Stimulated activated CD4-positive, alpha-beta T cell treated with anti-CD3 and anti-CD28 coated beads, TNF-alpha, amount 100 ng/mL, for 4 hours (primary cell): ENCODE measurements at places on chromosomes 7 and 10.

GRCh38 chr10:627032-627992, 62.2 kb downstream of the DIP2C start:
- DNase-seq: no peak

GRCh38 chr7:28354601-28355402, 57.5 kb upstream of the CREB5 start:
- no peak for DNase-seq

DNA sequence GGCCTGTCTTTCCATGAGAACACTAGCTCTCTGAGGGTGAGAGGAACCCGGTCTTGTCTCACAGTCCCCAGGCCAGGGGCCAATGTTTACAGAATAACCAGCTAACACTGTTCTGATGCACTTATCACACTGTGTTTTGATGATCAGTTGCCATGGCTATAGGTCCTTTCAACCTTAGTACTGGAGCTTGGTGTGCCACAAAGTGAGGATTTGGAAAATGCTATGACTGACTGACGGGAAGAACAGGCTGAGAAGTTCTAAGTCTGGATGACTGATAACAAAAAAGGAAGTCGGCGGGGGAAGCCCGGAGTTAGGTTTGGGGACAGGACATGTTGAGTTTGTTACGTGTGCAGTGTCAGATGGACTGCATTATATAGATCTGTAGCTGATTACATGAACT, 141.8 kb downstream of the CTTNBP2 start:
- no peak for DNase-seq

GRCh38 chr10:52653263-52653909, 119.2 kb downstream of the MBL2 start:
- no peak for DNase-seq

- no peak for DNase-seq
Measured at GRCh38 chr10:108791794-108792474, 1131.4 kb downstream of the XPNPEP1 start.

- no peak for DNase-seq
Measured at GRCh38 chr10:132906106-132906505, 36.3 kb downstream of the CFAP46 start.

DNA sequence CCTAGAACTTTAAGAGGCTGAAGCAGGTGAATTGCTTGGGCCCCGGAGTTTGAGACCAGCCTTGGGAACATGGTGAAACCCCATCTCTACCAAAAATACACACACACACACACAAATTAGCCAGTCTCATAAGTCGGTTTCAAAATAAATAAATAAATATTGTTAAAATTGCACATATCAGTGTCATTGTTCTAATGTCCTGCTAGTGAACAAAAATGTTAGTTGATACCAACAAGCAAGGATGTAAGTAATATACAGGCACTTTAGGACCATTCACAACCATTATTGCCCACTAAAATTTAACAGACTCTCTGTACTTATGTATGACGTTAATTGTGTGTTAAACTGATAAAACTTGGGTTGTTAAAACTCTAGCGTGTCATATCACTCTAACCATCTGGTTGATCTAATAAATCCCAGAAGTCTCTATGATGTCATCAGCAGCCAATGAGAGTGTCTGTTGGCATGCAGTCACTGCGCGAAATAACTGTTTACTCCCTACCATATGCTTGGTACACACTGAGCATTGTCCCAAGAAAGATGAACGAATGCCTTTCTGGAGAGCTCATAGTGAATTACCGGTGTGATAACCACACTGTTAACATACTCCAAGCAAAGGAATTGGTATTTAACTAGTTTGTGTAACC, 30.4 kb upstream of the OTUD1 start:
- DNase-seq: no peak

GRCh38 chr10:122497241-122497640, 35.9 kb downstream of the HTRA1 start:
- no peak for DNase-seq

DNA sequence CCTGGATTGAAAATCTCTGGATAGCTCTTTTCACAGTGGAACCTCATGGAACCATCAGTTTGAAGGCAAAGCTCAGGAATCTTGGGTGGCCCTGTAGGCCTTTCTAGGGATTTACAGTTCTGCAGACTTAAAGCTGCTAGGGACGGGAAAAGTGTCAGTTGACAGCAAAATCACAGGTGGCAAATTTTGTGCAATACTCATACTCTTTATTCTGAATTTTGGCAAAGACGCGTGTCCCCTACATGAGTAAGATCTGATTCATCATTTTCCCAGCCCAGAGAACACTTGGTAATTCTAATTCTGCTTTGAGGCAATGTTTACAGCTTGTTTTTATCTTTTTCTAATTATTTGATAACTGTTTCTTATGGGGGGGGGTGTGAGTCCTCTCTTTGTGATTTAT, 3.6 kb downstream of the LRRC17 start:
- no peak for DNase-seq

DNA sequence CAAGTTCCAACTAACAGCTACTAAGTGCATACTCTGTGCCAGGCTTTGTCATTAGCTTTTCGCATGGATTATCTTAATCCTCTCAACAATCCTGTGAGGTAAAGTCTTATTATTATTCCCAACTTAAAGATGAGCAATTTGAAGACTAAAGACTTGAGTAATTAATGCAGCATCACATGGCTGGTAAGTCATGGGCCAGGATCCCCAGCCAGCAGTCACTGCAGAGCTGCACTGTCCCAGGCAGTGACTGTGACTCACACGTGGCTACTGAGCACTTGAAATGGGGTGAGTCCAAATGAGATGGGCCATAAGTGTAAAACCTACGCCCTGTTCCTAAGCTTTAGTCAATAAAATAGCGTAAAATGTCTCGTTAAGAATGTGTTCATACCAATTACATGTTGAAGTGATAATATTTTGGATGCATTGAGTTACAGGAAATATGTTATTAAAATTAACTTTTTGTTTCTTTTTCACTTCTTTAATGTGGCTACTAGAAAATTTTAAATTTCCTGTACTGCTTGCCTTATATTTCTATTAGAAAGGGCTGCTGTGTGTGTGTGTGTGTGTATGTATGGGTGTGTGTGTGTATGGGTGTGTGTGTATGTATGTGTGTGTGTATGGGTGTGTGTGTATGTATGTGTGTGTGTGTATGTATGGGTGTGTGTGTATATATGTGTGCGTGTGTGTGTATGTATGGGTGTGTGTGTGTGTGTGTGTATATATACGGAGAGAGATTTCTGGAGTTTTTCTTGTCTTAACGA, 756.3 kb downstream of the AUTS2 start:
- DNase-seq: no peak

GRCh38 chr10:125149036-125149679, 11.2 kb downstream of the CTBP2 start:
- DNase-seq: no peak

DNA sequence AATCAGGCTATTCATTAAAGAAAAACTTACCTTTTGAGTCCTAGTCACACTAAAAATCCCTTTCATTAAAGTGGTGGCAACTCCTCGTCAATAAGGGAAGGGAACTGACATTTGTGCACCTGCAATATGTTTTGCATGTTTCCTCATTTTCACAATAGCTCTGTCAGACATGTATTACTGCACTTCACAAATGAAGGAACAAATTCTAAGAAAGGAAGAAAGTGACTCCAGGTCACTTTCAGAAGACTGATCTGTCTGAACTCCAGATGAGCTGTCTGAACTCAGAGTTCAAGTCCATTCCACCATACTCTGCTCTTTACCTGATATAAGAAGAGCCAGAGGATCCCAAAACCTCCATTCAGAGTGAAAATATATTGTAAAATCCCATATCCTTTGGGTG, 50.3 kb upstream of the GSAP start:
- DNase-seq: no peak

DNA sequence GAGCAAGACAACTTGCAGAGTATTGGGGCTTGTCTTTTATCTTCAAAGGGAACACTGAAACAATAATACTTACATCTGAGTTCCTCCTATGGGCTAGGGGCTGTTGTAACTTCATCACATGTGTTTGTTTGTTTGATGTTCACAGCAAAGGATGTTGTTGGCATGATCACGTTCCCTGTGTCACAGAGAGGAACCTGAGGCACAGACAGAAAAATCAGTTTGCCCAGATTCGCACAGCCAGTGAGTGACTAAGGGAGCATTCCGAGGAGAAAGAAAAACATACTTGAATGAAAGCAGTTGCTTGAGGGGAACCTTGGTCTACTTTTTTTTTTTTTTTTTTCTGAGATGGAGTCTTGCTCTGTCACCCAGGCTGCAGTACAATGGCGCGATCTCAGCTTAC, 87.2 kb upstream of the PFKP start:
- no peak for DNase-seq

DNA sequence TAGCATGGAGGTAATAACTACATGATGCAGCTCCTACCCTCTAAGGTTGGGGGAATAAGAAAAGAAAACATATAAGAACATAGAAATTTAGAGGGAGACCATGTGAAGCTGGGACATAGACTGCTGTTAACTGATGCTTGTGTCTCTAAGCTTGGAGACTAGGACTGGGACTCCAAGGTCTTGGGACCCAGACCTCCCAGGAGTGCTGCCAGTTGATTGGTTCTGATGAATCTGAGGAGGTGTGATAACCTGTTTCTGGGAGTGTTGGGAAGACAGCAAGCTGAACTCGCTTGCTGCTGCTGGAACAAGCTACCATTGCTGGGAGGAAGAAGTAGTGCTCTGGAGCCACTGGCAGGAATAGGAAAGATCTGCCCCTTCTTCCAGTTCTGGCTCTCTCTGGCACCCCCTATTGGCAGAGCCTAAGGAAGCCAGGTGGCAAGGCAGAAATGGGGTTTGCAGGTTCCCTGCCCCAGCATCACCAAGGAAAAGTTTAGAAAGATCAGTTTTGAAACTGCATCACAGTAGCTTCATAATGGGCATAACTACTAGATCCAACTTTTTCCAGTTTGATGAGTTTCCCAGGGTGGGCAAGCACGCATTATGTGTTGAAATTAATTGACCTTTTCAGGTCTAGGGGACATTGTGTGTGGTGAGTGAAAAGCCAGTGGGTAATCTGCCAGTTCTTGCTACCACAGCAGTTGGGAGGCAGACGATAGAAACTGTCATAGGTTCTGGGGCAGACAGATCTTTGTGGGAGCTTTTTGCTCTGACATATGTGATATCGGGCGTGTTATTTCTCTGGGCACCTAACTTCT, 140.7 kb downstream of the SND1 start:
- DNase-seq: no peak

- no peak for DNase-seq
Measured at GRCh38 chr7:77753173-77753572, 45.1 kb downstream of the TMEM60 start.

- DNase-seq: no peak
Measured at GRCh38 chr7:123241809-123242208, 42.0 kb upstream of the SLC13A1 start.

- DNase-seq: no peak
Measured at GRCh38 chr10:63522277-63522687, 1.1 kb downstream of the REEP3 start.

DNA sequence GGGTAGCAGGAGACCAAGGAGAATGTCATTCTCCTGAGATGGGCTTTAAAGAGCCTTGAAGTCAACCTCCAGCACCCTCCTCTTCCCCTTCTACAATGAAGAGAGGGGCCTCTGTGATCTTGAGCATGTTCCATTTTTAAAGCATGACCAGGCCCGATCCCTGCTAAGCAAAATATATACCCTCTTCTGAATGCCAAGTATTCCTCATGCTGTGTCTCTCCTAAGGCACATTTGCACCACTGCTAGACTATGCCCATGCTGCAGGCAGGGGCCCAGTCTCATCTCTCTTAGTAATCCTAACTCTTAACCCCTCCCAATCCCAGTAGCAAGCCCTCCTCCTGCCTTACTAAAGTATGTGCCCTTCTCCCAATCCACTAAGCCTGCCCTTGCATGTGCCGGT, 18.4 kb downstream of the SORBS1 start:
- no peak for DNase-seq

DNA sequence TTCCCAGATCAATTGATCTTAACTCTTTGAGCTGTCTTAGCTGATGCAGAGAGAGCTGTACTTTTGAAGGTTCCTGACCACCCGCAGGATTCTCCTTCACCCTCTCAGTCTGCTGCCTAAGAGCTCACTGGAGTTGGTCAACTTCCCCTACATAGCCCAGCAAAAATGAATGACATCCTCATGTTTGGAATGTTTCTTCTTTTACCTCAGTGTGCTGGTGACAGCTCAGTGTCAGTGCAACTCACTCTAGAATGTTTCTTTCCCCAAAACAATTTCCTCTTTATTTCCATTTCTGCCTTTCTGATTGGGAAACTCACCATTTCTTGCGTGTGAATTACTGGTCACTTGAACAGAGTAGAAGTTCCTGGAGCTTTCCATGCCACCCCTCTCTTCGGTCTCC, 48.7 kb downstream of the LSMEM1 start:
- DNase-seq: no peak

DNA sequence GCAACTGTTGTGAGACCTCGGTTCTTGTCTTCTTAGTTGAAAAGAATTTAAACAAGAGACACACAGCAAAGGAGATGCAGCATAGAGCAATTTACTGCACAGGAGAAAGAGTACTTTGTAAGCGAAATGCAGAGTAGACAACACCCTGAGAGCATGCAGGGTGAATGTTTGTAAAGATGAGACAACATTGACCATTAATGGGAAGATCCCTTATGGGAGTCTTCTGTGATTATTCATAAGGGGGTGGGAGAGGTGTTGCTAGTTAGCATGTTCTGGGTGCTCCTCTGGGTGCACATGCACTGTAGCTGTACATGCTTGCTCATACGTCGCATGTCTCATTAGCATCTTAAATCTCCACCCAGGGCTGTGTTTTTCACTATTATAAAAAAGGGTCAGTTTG, 62.3 kb downstream of the CLRN3 start:
- DNase-seq: no peak

GRCh38 chr10:26773633-26774032, 76.1 kb downstream of the PDSS1 start:
- DNase-seq: no peak

DNA sequence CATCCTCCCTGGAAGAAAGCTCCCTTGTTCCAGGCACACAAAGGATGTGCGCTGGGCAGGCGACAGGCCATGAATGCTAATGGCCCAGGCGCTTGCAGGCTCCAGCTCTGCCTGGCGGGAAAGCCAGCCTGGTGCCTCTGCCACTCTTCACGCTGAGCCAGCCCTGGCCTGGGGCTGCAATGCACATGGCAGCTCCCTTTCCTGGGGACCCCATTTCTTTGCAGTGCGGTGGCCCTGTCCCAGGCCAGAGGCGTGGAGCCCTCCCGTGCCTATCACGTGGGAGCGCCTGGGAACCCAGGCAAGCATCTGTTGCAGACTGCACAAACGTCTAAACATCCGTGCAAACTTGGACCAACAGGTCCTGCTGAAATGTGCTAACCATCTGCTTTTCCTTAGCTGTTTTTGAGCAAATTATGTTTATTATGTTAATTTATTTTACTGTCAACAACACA, 152.1 kb upstream of the LYZL2 start:
- DNase-seq: no peak

GRCh38 chr10:35447693-35448407, 111.5 kb downstream of the CCNY start:
- no peak for DNase-seq

- no peak for DNase-seq
Measured at GRCh38 chr10:119942973-119943372, 50.4 kb downstream of the SEC23IP start.

DNA sequence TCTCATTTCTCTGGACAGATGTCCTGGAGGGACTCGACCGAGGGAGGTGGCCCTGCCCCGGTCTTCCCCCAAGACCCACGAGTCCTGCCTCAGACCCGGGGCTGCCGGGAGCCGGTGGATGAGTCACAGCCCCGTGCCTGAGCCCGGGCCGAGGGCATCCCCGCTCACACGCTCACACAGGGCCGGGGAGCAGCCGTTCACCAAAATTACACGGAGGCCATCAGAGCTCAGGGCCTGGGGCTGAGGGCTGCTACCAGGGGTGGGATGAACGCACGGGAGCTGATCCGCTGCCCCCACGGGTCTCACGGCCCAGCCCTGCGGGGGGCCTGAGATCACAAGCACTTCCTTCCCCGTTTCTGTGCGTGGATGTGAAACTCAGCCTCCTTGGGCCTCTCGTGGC, 17.5 kb downstream of the FAM20C start:
- DNase-seq: no peak
